Mammary epithelial cell (primary cell): ENCODE measurements at places on chromosomes 16 and 17.

DNA sequence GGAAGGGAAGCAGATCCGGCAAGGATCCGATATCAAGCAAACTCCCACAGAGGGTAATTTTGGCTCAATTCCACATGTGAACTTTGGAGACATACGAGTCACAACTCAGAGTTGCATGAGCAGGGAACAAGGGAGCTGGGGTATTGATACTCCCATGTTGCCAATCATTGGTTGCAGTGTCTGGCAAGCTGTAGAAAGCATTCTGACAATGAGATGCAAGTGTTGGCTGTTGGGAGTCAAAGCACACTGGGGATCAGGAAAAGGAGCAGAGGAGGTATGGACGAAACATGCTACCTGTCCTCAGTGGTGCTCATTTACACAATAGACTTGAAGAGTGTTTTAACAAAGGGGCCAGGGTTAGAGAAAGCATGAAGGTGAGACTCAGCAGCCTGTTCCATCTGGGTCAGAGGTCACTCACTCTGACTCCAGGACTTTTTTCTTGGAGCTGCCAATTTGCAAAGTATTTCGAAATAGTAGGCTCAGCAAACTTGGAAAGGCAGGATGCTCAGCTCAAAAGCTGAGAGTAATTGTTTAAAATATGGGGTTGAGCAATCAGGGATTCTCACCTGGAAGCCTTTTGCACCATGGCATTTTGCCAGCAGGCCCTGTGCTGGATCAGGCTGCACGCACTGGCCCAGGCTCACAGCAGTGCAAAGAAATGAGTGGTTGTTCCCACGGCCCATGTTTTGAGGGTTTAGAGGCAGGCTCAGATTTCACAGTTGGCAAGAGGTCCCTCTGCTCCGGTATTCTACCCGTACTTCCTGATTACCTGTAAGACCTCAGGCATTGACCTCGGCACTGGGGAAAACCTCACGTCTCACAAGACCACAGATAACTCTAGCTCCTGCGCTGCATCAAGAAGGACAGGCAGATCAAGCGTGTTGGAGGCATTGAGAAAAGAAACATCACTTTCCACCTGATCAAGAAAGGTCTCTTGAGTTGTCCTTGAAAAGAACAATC is 17.6 kb upstream of the NKD1 start:
- peak; percentile 69 for DNase-seq

DNA sequence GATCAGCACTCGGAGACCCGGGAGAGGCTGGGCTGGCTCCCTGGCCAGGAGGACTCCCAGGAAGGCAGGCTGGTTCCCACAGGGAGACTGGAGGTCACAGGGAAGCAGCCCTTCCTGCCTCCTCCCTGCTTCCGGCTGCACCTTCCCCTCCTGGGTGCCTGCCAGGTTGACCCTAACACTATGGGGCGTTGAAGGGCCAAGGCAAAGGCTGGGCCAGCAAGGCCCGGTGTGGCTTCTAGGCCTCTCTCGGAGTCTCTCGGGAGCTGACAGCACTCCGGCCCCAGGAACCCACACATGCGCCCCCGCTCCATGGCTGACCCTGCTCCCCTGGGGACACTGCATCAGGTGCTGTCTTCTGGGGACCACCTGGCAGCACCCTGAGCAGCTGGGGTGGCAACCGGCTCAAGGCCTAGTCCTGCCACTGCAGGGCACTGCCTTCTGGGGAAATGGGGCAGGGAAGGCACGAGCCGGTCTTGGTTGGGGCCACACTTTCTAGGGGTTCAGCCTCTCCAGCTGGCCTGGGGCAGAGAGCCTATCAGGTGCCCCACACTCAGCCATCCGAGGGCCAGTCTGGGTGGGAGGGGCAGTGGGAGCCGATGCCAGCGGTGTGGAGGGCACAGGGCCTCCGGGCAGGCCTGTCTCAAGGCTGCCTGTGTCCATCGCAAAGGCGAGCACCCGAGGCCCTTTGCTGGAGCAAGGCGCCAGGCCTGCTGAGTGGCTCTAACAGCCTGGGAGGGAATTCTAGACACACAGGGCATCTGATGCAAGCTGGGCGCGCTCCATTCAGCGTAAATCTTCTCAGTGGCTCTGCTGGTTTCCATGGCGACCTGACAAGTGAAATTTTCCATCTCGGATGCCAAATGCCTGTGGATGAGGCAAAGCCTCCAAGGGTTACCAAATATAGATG is 5.6 kb upstream of the MTSS2 start:
- DNase-seq = no peak

DNA sequence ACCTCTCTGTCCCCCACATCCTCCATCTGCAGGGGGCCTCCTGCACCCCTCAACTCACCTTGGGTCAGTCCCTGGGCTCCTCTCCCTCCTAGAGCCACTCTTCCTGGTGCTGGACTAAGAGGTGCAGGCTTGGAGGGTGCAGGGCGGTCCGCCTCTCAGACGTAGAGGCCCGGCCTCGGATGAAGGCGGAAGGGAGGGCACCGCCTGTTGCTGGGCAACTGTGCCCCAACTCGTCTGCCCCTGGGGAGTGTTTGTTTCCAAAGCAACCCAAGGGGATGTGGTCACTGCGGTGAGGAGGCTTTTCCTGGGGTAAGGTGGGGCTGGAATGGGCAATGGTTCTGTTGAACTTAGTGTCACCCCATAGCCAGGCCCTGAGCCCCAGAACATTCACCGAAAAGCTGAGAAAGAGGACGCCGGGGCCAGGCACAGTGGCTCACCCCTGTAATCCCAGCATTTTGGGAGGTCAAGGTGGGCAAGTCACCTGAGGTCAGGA is at the start of gene C16orf54:
C16orf54 (minus strand) TSS at position 138 of the 493 bp plus-strand sequence. CDS start 1,039 bp downstream, outside the sequence.
- no peak for DNase-seq

- DNase-seq = no peak
Observed at GRCh38 chr17:17926840-17927449, 45.3 kb downstream of the TOM1L2 start.

- peak; percentile 54 for DNase-seq
Observed at GRCh38 chr16:54284931-54285413, 1.6 kb downstream of the IRX3 start.

DNA sequence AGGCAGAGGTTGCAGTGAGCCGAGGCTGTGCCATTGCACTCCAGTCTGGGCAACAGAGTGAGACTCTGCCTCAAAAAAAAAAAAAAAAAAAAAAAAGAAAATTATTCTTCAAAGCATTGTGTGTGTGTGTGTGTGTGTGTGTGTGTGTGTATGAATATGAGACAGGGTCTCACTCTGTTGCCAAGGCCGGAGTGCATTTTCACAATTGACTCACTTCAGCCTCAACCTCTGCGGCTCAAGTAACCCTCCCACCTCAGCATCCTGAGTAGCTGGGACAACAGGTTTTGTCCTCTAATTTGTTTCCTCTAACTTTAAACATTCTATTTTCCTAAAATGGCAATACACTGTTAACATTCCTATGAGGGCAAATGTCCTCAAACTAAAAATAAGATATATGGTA is 7.7 kb downstream of the FBXO47 start:
- DNase-seq = no peak

DNA sequence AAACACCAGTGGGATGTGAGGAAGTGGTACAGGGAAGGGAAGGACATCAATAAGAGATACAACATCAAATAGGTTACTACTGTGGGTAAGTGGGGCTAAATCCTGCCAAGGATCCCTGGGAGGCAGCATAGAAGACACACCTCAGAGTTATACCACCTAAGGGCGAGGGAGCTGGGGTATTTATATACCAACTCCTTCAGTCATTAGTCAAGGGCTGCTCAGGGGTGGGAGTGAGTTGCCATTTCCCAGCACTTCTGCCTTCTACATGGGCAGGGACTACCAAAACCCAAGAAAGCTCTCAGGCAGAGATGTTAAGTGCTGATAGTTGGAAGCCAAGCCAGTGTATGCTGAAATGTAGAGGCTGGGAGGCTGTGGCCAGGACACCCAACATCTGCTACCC is 57.5 kb upstream of the MARCHF10 start:
- DNase-seq = no peak

- no peak for DNase-seq
Observed at GRCh38 chr16:556474-557173, 3.6 kb upstream of the PRR35 start.

- DNase-seq = peak; percentile 41
Observed at GRCh38 chr16:66899945-66900710, 18.6 kb downstream of the CDH16 start.

DNA sequence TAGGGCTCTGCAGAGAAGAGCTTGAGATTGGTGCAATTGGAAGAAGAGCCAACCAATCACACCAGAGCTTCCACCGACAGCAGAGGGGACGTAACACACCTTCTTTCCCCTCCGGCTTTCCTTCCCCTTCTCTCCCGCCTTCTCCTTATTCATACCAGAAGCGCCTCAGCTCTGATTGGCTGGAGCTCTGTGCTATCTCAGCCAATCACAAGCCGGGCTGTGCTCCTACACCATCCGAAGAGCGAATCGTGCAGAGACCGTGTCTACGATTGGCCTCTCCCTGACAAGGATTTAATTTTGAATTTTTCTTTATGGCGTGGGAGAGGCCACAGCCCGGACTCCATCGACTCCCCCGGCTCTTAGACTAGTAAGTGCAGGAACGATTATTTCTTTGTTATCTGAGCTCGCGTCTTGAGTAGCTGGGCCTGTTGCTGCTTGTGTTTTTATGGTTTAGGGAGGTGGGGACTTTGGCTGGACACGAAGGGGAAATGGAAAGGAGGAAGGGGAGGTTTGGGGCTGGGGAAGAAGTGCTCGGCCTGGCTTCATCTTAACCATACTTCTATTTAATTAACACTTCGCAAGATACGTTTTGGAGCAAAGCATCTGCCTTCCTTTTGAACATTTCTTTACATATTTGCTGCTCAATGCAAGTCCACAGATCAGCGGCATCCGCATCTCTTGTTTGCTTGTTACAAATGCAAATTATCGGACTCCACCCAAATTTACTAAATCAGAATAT is at the start of gene PRR11:
PRR11 (plus strand) TSS at position 308 of the 739 bp plus-strand sequence. CDS start 14,007 bp downstream, outside the sequence.
- DNase-seq = peak; percentile 100

- no peak for DNase-seq
Observed at GRCh38 chr17:65588181-65588808, 26.8 kb upstream of the AXIN2 start.

GRCh38 chr17:9643611-9644010 is 1.7 kb upstream of the USP43 start:
- no peak for DNase-seq

DNA sequence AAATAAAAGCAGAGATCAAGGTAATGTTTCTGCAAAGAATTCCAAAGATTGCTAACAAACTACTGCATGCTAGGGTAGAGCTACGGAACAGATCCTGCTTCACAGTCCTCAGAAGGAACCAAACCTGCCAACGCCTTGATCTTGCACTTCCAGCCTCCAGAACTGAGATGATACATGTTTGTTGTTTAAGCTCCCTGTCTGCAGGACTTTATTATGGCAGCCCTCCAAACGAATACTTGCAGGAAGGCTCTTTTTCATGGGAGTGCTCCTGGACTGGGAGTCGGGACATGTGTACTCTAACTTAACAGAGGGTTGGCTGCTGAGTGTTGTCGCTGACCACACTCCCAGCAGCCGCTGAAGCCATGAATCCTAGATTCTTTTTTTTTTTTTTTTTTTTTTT is 808.8 kb upstream of the EEF2KMT start:
- no peak for DNase-seq

- DNase-seq = no peak
Observed at GRCh38 chr17:2770129-2770528, 20.7 kb upstream of the CCDC92B start.

DNA sequence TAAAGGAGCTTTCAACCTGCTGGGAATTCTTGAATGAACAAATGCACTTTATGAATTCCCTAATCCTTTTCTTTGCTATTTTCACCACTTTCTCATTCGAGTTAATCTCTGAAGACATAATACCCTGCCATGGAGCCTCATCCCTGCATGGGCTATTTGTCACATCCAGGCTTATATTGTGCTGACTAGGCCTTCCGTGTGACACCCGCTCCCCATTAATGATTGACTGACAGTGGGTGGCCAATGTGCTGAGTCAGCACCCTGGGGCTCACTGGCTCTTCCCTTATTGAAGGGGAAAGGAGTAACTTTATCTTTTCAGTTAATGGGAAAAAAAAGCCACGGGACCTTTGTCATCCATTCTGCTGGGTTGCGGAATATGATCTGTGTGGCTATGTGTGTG is 1024.8 kb upstream of the EEF2KMT start:
- DNase-seq = no peak

- peak; percentile 55 for DNase-seq
Observed at GRCh38 chr17:16363749-16364536, 10.7 kb upstream of the CENPV start.

DNA sequence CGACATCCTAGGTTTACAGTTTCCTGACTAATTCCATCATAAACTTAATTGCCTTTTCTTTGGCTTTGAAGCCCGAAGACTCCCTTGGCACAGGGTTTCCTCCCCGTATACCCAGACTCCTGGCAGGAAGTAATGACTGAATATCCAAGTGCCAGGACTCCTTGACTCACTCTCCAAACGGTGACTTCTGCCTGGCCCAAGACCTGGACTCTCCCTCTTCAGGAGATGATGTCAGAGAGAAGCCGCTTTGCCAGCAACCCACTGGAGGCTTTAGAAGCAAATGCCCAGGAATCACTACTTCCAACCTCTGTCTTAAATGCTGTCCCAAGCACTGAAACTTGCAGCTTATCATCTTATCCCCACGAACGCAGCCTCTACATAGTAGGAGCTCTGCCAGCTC is 146.5 kb downstream of the RGS9 start:
- no peak for DNase-seq

- DNase-seq = no peak
Observed at GRCh38 chr17:68306819-68307218, 15.5 kb downstream of the ARSG start.

DNA sequence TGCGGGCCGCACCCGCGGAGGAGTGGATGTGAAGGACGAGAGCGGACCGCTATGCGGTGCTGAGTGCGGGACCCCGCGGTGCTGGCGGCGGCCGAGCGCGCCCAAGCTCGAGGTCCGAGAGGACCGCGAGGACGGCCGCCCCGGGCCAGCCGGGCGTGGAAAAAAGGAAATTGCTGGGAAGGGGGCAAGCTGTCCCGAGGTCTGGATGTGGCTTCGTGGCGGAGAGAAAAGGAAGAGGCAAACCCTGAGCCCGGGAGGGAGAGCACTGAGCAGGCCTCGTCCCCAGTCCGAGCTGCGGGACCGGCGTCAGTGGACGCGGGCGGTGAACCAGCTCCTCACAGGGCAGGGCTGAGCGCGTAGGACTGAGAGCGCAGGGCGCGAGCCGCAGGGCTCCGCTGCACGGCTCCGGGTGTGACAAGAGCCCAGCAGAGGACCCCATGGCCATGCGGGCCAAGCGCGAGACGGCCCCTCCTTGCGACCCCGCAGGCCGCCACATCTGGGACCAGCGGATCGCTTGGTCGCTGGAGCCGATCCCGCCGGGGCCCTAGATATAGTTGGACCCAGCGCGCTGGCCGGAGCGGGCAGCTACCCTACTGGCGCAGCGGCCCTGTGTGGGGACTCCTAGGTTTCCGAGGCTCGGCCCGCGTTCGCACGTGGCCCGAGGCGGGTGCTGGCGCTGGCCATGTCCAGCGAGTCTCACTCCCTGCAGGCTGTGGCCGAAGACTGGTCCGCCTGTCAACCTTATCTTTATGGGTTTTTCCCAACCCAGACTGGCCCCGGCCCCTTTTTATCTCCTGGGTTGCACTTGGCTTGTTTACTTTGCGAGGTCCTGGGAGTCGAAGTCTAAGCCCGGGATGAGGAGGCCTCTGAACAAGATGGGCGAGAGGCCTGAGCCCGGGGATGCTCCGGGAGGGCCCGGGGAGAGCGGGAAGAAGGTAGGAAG is 2.4 kb downstream of the TBX4 start:
- DNase-seq = no peak

- DNase-seq = peak; percentile 53
Observed at GRCh38 chr17:73043686-73044581, 48.6 kb downstream of the SLC39A11 start.

GRCh38 chr17:17279316-17279715 is 1.7 kb downstream of the COPS3 start:
- DNase-seq = no peak

GRCh38 chr16:67254801-67255552 is 6.2 kb downstream of the SLC9A5 start:
- no peak for DNase-seq

- DNase-seq = no peak
Observed at GRCh38 chr17:73765824-73766563, 121.7 kb upstream of the SDK2 start.
